ENCODE measurements at places on chromosomes 13 and 19.

DNA sequence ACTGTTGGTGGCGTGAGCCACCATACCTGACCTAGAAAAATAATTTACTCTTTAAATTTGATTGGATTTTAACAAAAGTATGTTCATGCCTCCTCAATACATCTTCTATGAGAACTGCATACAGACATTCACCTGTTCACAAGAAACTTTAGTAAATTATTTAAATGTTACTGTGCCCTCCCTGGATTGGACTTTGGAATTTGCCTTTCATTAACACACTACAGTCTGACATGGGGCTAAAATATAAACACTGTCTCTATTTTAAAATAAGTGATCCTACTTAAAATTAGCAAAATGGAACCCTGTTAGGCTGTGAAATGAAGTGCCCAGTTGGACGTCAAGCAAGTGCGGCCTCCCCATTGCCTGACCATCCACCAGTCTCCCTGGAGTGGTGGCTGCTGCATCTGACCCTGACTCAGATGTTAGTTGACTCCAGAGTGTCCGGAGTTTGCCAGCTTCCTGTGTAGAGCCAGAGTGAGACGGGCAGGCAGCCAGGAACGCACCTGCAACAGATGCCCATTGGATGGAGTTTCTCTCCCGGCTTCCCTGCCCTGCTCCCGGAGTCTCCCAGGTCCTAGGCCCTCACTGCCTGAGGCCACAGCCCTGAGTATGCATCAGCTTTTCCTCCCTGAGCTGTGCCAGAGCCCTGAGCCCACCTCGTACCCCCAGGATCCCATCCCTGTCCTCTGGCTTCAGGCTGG is 45.9 kb upstream of the ATP11A start:
- no peak for DNase-seq

- DNase-seq: peak; percentile 81
Observed at GRCh38 chr19:41702171-41702651, 6.2 kb upstream of the CEACAM5 start.

- peak; percentile 91 for DNase-seq
Observed at GRCh38 chr19:10424011-10424637, 3.8 kb downstream of the PDE4A start.

GRCh38 chr19:7975037-7975436 is 30.4 kb downstream of the ELAVL1 start:
- no peak for DNase-seq
